Activated CD4-positive, alpha-beta T cell treated with anti-CD3 and anti-CD28 coated beads for 36 hours (primary cell): ENCODE measurements at places on chromosomes 13 and 19. TPM values are rescaled to one million over a fixed set of nuclear protein-coding genes. Genes with fewer than 3 reads are reported as not detected.

DNA sequence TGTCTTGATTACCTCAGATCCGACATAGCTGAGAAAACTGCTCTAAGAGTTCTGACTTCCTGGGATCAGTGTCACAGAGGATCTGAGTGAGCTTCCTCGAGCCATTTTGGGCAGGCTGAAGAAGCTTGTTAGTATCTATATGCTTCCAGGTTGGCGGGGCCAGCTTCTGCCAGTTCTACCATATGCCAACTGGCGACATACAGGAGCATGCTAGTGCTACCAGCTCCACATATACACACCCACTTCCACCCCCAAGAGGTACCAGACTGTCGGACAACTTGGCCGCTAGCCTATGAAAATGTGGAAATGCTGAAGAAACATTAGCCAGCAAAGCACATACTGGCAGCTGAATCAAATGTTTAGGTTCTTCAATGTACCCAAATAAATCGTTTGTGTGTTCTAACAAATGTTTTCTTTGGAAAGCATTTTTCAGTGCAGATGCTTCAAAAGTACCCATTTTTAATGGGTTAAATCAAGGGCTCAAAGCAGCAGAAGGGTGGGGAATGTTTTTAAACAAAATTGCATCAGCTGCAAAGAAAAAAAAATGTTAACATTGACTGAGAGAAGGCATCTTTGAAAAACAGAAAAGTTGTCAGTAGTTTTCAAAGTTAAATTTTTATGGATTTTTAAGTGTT is 163.7 kb downstream of the KLF12 start:
- no peak for DNase-seq

GRCh38 chr13:59211606-59212005 is 952.1 kb downstream of the DIAPH3 start:
- DNase-seq, result no peak

DNA sequence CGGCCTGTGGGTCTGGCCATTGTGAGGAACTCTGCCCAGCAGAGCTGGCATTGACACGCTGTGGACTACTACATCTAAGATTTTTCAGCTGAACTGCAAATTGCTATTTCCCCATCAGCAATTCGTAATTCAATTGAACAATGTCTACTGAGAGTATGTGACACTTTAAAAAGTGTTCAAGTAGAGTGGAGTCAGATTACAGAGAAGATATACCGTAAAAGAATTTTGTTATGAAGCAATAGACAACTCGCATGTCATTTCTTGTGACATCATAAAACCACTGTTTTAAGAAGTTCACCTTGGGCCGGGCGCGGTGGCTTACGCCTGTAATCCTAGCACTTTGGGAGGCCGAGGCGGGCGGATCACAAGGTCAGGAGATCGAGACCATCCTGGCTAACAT is 32.5 kb upstream of the C1QTNF9 start:
- no peak for DNase-seq

GRCh38 chr13:84903391-84903790 is 895.8 kb downstream of the SLITRK6 start:
- DNase-seq, result no peak

DNA sequence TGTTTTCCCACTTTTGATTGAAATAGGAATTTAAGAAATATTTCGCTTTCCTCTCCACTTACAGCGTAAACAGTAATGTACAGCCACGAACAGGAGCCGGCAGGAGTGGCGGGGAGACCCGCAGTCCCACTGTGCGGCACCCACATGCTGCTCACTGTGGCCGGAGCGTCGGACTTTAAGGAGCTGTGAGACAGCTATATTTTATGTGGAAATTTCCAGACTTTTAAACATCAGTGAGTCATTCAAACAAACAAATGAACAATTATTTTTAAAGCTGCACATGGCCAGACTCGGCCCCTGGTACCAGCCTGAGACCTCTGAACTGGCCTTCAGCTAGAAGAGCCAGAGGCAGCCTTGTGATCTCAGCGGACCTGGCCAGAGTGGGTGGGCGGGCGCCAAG is 52.5 kb downstream of the CRYL1 start:
- DNase-seq, result no peak

- no peak for DNase-seq
Measured at GRCh38 chr19:2511570-2511969, 35.6 kb downstream of the GADD45B start.

DNA sequence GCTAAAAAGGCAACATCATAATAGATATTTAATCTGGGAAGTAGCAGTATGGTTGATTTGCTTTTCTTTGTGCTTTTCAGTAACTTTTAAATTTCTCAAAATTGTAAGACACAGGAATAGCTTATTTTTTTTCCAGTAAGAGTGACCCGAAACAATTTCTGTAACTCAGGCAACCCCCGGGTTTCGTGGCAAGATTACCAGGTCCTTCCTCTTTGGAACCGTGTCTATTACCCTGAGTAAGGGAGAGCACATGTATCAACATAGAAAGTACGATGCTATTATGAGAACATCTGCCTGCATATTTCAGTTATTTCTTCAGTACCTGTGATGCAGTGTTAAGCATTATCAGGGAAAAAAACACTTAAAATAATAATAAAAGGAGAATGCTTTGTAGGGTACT is 64.1 kb downstream of the DOCK9 start:
- no peak for DNase-seq

ZNF813 gene
- 5.8 TPM for total RNA-seq

ZNF135 gene
- total RNA-seq, result 1.5 TPM

GPR12 gene
- not detected for total RNA-seq

PRTN3 gene
- total RNA-seq, result not detected

PPM1N gene
- total RNA-seq, result 3.1 TPM
